Activated CD4-positive, alpha-beta T cell treated with anti-CD3 and anti-CD28 coated beads, Interleukin-2, amount 10 ng/mL, durations not matched to agents 7 days and 5 days (primary cell): ENCODE measurements at places on chromosomes 1 and 21. TPM values are rescaled to one million over a fixed set of nuclear protein-coding genes. Genes with fewer than 3 reads are reported as not detected.
A peak's percentile ranks its signal among the peaks of the same experiment; 100 is the strongest.

DNA sequence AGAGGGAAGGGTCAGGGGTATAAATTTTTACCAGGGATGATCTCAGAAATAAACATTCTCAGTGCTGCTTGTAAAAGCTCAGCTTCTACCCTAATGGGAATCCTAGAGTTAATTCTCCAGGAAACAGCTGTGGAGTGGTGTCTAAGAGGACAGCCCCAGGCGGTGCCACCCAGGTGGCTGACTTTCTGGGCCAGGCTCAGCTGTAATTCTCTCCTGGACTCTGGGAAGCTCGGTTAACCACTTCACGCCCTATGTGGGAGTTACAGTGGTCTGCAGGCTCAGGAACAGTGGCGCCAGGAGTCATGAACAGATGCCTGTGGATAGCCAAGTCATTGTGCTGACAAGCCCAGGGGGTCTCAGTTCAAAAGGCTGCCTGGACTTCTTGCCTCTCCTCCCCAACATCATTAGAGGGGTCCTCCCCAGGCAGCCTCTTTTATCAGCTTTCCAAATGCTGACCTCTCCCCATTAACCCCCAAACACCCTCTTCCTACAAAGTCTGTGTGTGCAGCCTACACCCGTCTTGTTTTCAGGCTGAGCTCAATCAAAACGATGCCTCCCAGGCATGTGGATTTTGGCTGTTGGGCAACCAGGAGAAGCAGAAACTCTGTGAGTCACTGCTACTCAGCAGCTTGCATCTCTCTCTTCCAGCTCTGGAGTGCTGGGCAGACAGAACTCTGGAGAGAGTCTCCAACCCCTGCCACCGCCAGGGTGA lies 1.2 kb downstream of the HHIPL2 start:
- DNase-seq: no peak
- H3K4me1 ChIP-seq: no peaks in the 10 kb centered on the region
- H3K4me3 ChIP-seq: no peak overlapping the region
- peaks cover 8% of the 10 kb centered on the region for H3K27me3 ChIP-seq
- H3K27ac ChIP-seq: no peak overlapping the region

GRCh38 chr1:37723072-37723389 lies 30.7 kb downstream of the CDCA8 start:
- DNase-seq: no peak
- no peak overlapping the region for H3K27ac ChIP-seq
- H3K36me3 ChIP-seq: no peaks in the 10 kb centered on the region
- H3K4me1 ChIP-seq: no peaks in the 10 kb centered on the region
- peaks cover 12% of the 10 kb centered on the region for H3K27me3 ChIP-seq

GRCh38 chr1:78297836-78298235 lies 192.9 kb upstream of the PTGFR start:
- H3K27ac ChIP-seq: no peak overlapping the region
- H3K4me3 ChIP-seq: no peak overlapping the region
- H3K27me3 ChIP-seq: no peaks in the 10 kb centered on the region
- no peak for DNase-seq
- peaks cover 4% of the 10 kb centered on the region for H3K4me1 ChIP-seq

- DNase-seq: no peak
- no peak overlapping the region for H3K4me3 ChIP-seq
- no peak overlapping the region for H3K27ac ChIP-seq
- no peaks in the 10 kb centered on the region for H3K27me3 ChIP-seq
- peaks cover 33% of the 10 kb centered on the region for H3K4me1 ChIP-seq
Observed at GRCh38 chr1:193190096-193190744, 3.8 kb upstream of the B3GALT2 start.

- H3K36me3 ChIP-seq: no peaks in the 10 kb centered on the region
- H3K27me3 ChIP-seq: peaks cover 4% of the 10 kb centered on the region
- no peak for DNase-seq
- peaks cover 3% of the 10 kb centered on the region for H3K4me1 ChIP-seq
Observed at GRCh38 chr1:74579425-74579824, 67.0 kb upstream of the LRRC53 start.

DNA sequence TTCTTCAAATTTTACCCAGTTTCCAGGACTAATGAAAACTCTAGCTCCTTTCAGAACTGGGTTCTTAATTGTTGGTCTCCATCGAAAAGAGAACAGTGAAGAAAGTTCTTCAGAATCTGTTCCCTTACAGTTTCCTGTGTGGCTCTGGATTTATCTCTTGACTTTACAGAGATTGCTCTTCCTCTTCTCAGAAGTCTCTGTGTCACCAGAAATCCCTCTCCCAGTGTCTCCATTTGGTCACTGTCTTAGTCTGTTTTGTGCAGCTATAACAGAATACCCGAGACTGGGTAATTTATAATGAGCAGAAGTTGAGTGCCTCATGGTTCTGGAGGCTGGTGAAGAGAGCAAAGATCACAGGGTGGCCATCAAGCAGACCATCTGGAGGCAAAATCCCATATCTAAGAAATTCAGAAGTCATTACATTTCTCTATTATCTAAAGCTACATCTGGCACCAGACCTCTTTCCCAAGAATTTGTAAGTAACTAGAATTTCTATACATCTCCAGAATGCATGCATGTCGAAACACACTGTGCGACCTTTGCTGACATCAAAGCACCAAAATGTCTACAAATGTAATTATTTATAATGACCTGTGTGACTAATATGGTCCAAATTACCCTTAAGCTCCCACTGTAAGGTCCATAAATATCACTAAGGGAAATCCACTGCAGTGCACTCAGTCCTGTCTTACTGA lies 65.4 kb upstream of the KRTAP19-8 start:
- no peak overlapping the region for H3K4me3 ChIP-seq
- peaks cover 24% of the 10 kb centered on the region for H3K36me3 ChIP-seq
- peaks cover 27% of the 10 kb centered on the region for H3K4me1 ChIP-seq
- H3K27me3 ChIP-seq: no peaks in the 10 kb centered on the region
- DNase-seq: no peak
- peak overlapping the region; percentile 74 for H3K27ac ChIP-seq

- H3K27ac ChIP-seq: peak overlapping the region; percentile 32
- peaks cover 57% of the 10 kb centered on the region for H3K4me1 ChIP-seq
- no peaks in the 10 kb centered on the region for H3K27me3 ChIP-seq
- H3K4me3 ChIP-seq: no peak overlapping the region
- H3K36me3 ChIP-seq: peaks cover 13% of the 10 kb centered on the region
- no peak for DNase-seq
Observed at GRCh38 chr1:101175466-101175865, 61.4 kb upstream of the S1PR1 start.

GRCh38 chr1:17475752-17476151 lies 36.3 kb upstream of the RCC2 start:
- H3K4me1 ChIP-seq: no peaks in the 10 kb centered on the region
- DNase-seq: no peak
- H3K27me3 ChIP-seq: peaks cover 1% of the 10 kb centered on the region
- no peak overlapping the region for H3K4me3 ChIP-seq
- H3K27ac ChIP-seq: no peak overlapping the region
- no peaks in the 10 kb centered on the region for H3K36me3 ChIP-seq

- H3K4me3 ChIP-seq: no peak overlapping the region
- no peak for DNase-seq
- H3K27me3 ChIP-seq: no peaks in the 10 kb centered on the region
- H3K4me1 ChIP-seq: no peaks in the 10 kb centered on the region
- no peaks in the 10 kb centered on the region for H3K36me3 ChIP-seq
- H3K27ac ChIP-seq: no peak overlapping the region
Observed at GRCh38 chr21:41746744-41747006, 20.2 kb downstream of the RIPK4 start.

GRCh38 chr1:18637511-18637960 lies 6.9 kb downstream of the PAX7 start:
- H3K27ac ChIP-seq: no peak overlapping the region
- no peak for DNase-seq
- H3K27me3 ChIP-seq: peaks cover 93% of the 10 kb centered on the region
- no peak overlapping the region for H3K4me3 ChIP-seq

DNA sequence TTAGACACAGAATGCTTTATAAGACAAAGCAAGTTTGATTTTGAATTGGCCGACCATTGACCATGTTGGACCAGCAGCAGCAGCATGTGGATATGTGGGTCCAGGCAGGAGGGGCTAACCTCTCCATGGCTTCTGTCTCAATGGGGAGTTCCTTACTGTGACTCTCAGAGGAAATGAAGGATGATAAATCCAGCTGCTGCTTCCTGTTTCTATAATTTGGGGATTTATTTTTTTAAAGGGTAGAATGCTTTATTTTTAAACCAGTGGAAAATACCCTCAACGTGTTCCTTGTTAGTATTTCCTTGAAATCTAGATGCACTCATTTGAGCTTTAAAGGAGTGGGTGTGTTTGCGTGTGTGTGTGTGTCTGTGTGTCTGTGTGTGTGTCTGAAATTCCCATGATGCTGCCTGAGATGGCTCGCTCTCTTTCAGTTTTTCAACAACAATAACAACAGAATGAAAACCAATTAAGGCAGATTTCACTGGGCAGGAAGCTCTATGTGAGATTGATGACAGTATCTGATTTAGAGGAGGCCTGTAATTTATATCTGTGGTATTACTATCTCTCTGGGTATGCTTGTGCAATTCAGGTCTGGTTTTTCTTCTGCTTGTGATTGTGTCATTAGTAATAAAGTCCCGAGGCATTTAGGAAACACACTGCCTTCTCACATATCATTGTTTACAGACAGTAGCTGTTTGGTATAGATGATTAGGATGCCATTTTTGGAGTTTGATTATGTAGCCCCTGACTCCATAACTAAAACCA lies 86.1 kb upstream of the ZNF326 start:
- DNase-seq: no peak
- peaks cover 47% of the 10 kb centered on the region for H3K4me1 ChIP-seq
- H3K27ac ChIP-seq: peak overlapping the region; percentile 44
- H3K4me3 ChIP-seq: no peak overlapping the region
- H3K36me3 ChIP-seq: peaks cover 22% of the 10 kb centered on the region

- no peak overlapping the region for H3K4me3 ChIP-seq
- no peaks in the 10 kb centered on the region for H3K27me3 ChIP-seq
- no peaks in the 10 kb centered on the region for H3K4me1 ChIP-seq
Observed at GRCh38 chr21:24832961-24833360, 774.3 kb downstream of the MRPL39 start.

- H3K27me3 ChIP-seq: peaks cover 17% of the 10 kb centered on the region
- no peaks in the 10 kb centered on the region for H3K4me1 ChIP-seq
- no peak overlapping the region for H3K27ac ChIP-seq
- no peaks in the 10 kb centered on the region for H3K36me3 ChIP-seq
Observed at GRCh38 chr1:11550664-11551283, 71.8 kb downstream of the DISP3 start.

TCHHL1 gene
- not detected for total RNA-seq

OR14I1 gene
- total RNA-seq: not detected

PLA2G2F gene
- total RNA-seq: not detected

RABGGTB gene
- 76.8 TPM for total RNA-seq

SLC44A5 gene
- total RNA-seq: not detected

CLCA4 gene
- total RNA-seq: not detected

TFF2 gene
- not detected for total RNA-seq

CFHR3 gene
- not detected for total RNA-seq

SELENBP1 gene
- total RNA-seq: not detected

KCNH1 gene
- not detected for total RNA-seq
